ENCODE measurements at places on chromosomes 12 and 14.

- no peak for DNase-seq
These were observed 85.4 kb downstream of the LGMN start for GRCh38 chr14:92663049-92663448.

- DNase-seq = no peak
These were observed 17.1 kb downstream of the SLC11A2 start for GRCh38 chr12:51009056-51009440.

- DNase-seq = no peak
These were observed 97.7 kb downstream of the ESRRB start for GRCh38 chr14:76473481-76474263.

DNA sequence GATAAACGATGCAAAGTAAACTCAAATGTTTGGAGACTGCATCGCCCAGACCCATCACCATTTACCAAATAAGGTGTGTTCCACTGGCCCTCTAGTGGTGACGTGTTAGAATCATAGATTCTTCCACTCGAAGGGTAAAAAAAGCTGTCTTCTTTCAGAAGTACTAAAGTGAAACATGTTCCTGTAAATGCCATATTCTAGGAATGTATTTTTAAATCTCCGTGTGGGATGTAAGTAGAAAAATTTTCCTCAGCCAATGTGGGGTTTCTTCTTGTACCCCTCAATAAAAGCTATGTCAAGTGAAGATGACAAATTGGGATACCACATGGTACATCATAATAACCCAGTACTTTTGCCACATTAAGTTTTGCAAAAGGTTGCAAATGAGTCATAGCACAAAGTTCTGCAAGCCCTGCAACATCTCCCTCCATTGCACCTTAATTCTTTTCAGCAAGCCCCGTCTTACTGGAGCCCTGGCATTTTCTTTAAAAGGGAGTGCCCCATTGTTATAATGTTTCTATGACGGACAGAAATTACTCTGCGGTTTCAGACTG lies 100.8 kb downstream of the CCER1 start:
- peak; percentile 29 for DNase-seq

DNA sequence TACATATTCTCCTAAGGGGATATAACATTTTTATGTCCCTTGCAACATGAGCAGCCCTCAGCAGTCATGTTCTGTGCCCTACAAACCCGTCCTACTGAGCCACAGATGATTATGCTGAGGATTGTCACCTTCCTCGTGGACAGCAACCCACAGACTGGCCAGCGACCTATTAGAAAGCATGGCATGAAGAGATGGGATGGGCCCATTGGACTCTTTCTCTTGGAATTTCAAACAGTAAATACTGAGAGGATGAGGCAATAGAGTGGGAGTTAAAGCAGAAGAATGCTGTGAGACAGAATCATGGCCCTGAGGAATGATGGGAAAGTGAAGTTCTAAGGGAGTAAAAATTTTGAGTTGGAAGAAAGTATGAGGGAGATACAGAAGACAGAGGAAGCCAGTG lies 149.9 kb upstream of the BTG1 start:
- no peak for DNase-seq

- DNase-seq = no peak
These were observed 197.4 kb upstream of the DIO3 start for GRCh38 chr14:101363880-101364391.

DNA sequence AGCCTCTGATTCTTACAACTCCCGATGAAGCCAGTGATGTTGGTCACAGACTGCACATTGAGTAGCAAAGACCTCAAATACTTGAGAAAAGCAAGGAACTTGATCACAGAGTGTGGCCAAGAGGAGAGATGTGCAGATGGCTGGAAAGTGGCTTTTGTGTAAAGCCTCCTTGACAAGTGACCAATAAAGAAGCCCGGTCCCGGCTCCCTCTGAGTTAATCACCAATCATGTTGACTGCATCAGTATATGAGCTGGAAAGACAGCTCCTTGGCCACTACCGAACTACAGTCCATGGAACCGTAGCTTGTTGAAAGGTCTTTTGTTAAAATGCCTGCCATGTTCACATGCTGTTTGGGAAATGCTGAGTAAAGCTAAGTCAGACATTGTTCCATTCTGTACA lies 23.7 kb upstream of the SERPINA6 start:
- DNase-seq = no peak

GRCh38 chr14:75139185-75139584 lies 12.3 kb upstream of the NEK9 start:
- no peak for DNase-seq

GRCh38 chr14:21352587-21352986 lies 31.2 kb downstream of the SUPT16H start:
- no peak for DNase-seq

DNA sequence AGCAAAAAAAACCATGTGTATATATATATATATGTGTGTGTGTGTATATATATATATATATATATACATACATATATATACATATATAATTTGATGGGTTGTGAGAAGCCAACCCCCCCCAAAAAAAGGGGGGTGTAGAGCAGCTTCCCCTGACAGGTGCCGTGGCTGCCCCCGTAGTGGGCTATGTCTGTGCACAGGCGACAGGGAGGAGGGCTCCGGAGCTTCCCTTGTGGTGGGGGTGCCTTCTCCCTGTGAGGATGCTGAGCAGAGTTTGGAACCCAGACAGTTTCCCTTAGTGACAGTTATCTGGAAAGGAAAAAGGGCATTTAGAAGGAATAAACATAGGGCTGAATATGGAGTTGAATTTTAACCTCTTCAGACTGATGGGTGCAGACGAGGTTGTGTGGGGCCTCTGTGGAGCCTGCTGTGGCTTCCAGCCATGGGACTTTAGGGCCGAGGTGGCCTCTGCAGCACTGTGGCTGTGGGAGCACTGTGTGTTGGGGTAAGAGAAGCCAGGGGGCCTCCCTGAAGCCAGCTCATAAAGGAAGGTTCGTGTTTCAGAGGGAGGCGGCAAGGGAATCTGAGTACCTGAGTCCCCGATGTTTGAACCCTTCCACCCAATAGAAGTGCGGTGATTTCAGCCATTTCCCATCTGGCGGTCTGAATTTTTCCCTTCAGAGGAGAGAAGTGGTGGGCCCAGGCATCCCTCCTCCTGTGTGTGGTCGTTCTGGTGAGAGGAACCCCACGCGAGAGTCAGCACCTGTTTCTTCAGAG lies 19.8 kb downstream of the XRCC3 start:
- peak; percentile 17 for DNase-seq

GRCh38 chr14:84885061-84885460 lies 644.9 kb upstream of the FLRT2 start:
- DNase-seq = no peak

- no peak for DNase-seq
These were observed 2.6 kb upstream of the KRT18 start for GRCh38 chr12:52946334-52946733.

- DNase-seq = no peak
These were observed 41.8 kb downstream of the AKAP3 start for GRCh38 chr12:4607056-4607455.

GRCh38 chr12:121443193-121443870 lies 43.4 kb downstream of the RNF34 start:
- peak; percentile 43 for DNase-seq
